Esophagus muscularis mucosa (tissue), 4 donors: ENCODE measurements at places on chromosomes 7 and 10. TPM values are rescaled to one million over a fixed set of nuclear protein-coding genes. Genes with fewer than 3 reads are reported as not detected.

The DNAH11 gene
- total RNA-seq: 11.9 TPM

The ZSWIM8 gene
- total RNA-seq: 66.4 TPM

The SPDYE8 gene
- not detected for total RNA-seq

GRCh38 chr10:132644527-132645246 lies 107.1 kb downstream of the INPP5A start:
- H3K36me3 ChIP-seq: peaks cover 7% of the 10 kb centered on the region
- H3K27ac ChIP-seq: peak overlapping the region; percentile 98
- H3K4me3 ChIP-seq: no peak overlapping the region
- peaks cover 88% of the 10 kb centered on the region for H3K4me1 ChIP-seq

GRCh38 chr7:92391071-92391470 lies 56.2 kb upstream of the GATAD1 start:
- no peaks in the 10 kb centered on the region for H3K4me1 ChIP-seq
- H3K4me3 ChIP-seq: no peak overlapping the region
- DNase-seq: no peak
- peaks cover 45% of the 10 kb centered on the region for H3K36me3 ChIP-seq
- H3K27ac ChIP-seq: no peak overlapping the region

- H3K36me3 ChIP-seq: peaks cover 15% of the 10 kb centered on the region
- H3K4me3 ChIP-seq: no peak overlapping the region
- peak overlapping the region; percentile 74 for H3K27ac ChIP-seq
These were observed 35.1 kb downstream of the GPER1 start for GRCh38 chr7:1122832-1123501.

GRCh38 chr7:20647908-20648776 lies 32.7 kb downstream of the ABCB5 start:
- H3K36me3 ChIP-seq: no peaks in the 10 kb centered on the region
- H3K4me3 ChIP-seq: no peak overlapping the region
- DNase-seq: no peak
- peaks cover 4% of the 10 kb centered on the region for H3K27me3 ChIP-seq

DNA sequence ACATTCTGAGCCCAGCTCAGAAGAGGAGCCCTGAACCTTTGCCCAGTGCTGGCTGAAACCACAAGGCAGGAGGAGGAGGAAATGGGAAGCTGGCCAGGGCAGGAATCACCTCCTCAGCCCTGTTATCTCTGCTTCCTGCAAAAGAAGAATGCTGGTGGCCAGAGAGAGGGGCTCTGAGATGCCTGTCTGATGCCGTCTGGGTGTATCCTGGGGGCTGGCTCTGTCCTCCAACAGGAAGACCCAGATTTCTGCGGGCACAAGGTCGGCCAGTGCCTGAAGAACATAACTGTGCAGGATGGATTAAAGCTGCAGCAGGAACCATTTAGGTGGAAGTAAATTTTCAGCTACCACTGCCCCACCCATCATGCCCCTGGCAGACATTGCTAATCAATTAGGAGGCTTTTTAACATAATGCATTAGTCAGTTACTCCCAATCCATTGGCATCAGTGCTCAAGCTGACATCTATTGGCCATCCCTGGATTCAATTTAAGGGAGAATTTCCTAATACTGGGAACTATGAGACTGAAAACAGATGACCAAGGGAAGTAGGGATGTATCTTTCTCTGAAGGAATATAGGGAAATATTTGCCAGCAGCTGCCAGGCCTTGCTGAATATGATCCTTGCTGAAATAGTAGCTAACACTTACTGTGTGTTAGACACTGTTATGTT lies 67.7 kb downstream of the COL13A1 start:
- no peaks in the 10 kb centered on the region for H3K27me3 ChIP-seq
- peaks cover 26% of the 10 kb centered on the region for H3K4me1 ChIP-seq

- no peaks in the 10 kb centered on the region for H3K27me3 ChIP-seq
- no peak overlapping the region for H3K27ac ChIP-seq
- H3K36me3 ChIP-seq: no peaks in the 10 kb centered on the region
- no peak for DNase-seq
- no peak overlapping the region for H3K4me3 ChIP-seq
These were observed 85.4 kb downstream of the MKX start for GRCh38 chr10:27660268-27660667.

DNA sequence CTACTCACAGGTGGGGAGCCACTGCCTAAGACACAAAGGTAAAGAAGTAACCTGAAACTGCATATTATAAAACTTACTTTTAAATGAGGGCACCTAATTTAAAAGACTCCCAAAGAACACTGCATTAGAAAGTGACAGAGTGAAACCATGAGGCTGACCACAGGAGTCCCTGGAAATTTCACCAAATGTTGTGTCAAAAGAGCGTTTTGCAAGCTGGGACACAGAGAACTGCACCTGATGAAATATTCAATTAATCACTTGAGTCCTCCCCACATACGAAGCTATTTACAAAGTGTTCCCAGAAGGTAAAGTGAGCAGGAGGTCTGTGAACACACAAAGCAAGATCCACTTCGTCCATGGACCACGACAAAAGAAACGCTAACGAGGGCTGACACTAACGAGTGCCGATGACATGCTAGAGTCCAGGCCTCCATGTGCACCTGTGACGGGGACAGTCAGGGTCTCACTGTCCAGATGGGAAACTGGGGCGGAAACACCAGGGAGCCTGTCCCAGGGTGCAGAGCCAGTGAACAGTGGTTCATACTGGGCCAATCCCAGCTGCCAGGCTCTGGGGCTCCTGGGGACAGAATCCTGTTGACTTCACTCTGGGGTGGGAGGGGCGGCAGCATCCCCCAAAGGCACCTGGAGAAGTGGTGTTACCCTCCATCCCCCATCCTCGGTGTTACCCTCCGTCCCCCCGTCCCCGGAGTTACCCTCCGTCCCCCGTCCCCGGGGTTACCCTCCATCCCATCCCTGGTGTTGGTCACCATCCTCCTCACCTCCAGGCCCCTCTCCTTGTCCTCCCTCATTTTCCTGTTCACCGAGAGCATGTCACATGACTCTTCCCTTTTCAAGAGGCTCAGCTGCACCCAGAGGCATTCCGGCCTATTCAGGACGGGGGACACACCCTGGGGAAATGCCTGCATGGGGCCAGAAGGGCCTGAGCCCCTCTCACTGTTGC lies 63.4 kb downstream of the DIP2C start:
- no peaks in the 10 kb centered on the region for H3K27me3 ChIP-seq
- H3K27ac ChIP-seq: peak overlapping the region; percentile 86
- peaks cover 83% of the 10 kb centered on the region for H3K4me1 ChIP-seq
- H3K36me3 ChIP-seq: no peaks in the 10 kb centered on the region
- DNase-seq: no peak

DNA sequence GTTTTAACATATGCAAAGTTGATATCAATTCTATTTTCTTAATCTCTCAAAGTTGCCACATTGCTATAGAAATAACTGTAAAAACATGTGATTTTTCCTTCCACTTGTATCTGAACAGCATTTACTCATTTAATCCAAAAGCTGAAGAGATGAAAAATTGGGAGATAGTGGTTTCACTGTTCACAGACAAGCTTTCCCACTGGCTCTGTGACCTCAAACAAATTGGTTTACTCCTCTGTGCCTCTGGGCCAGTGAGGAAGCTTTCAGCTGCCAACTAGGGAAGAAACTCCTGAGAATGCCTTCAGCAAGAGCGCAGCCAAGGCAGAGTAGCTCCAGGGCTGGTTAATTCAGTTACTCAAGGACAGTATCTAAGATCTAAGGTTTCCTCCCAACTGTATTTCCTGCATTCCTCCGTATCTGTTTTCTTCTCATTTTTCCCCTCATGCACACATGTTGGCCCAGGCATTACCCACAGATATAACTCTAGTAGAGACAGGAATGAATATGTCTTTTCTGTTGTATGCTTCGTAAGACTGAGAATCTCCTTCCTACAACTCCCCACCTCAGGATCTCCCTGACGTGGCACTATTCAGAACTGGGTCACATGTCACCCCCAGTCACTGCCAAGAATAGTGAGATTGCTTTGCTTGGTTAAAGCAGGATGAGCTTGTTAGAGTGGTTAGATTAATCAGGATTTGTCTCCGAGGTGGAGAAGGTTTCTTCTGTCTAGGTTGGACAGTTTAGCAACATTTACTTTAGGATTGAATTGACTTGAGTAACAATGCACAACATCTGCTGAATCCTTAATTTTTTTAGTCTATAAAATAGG lies 315.7 kb downstream of the NRG3 start:
- no peaks in the 10 kb centered on the region for H3K36me3 ChIP-seq
- H3K27ac ChIP-seq: no peak overlapping the region
- H3K4me1 ChIP-seq: no peaks in the 10 kb centered on the region
- no peak overlapping the region for H3K4me3 ChIP-seq
- DNase-seq: no peak

GRCh38 chr7:93165447-93165846 lies 17.3 kb upstream of the SAMD9L start:
- H3K4me3 ChIP-seq: no peak overlapping the region
- no peaks in the 10 kb centered on the region for H3K27me3 ChIP-seq
- no peaks in the 10 kb centered on the region for H3K36me3 ChIP-seq
- H3K4me1 ChIP-seq: no peaks in the 10 kb centered on the region
- no peak for DNase-seq

DNA sequence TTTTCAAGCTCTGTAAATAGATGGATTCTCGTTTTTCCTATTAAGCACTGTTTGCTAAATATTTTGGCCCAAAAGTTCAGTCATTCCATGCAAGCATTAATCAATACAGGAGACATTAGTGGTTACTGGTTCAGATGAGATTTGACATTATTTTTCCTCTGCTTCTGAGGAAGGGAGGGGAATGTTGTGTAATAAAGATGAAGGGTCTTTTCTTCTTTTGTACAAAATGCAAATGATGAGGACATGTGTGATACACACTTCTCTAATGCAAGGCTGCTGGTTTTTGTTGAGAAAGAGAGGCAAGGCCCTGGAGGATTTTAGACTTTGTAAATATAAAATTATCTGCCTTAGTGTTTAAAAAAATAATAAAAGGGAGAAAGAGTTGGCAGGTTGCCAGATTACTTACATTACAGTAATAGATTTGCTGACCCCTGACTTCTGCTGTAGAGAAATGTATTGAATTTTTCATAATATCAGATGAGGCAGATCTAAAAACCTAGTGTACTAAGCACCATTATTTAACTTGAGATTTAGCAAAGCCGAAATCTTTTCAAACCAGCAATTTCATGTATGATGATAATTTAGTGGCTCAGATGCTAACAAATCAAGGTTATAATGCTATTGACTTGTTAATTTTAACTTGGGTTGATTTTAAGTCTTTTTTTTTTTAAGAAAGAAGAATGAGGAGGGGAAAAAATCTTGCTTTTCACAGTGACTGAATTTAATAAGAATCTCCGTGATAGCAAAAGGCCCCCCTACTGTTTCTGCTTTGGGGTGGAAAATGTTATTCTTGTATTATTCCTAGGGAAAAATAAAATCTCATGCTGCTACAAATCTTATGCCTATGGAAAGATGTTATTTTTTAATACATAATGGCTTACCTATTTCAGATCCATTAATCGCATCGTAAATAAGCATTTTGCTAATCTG lies 180.1 kb downstream of the ARID5B start:
- DNase-seq: no peak
- peak overlapping the region; percentile 83 for H3K27ac ChIP-seq
- H3K4me3 ChIP-seq: no peak overlapping the region
- H3K4me1 ChIP-seq: peaks cover 78% of the 10 kb centered on the region
- peaks cover 21% of the 10 kb centered on the region for H3K36me3 ChIP-seq

DNA sequence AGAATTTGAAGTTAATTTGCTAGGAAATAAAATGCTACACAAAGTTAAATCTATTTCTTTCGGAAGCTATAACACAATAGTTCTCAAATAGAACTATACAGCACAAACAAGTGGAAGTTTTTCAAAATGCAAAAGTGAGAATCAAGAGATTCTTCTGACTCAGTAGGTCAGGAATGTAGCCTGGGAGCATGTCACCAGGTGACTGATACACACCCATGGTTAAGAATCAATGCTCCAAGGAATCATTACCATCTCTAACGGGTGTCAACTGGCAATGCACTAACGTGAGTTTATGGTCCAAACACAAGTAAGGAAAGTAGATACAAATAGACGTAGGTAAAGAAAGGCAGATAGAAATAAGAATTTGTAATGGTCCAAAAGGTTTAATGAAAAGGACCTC lies 170.5 kb downstream of the SRPK2 start:
- no peak overlapping the region for H3K4me3 ChIP-seq
- no peak overlapping the region for H3K27ac ChIP-seq
- DNase-seq: no peak
- no peaks in the 10 kb centered on the region for H3K27me3 ChIP-seq
- H3K36me3 ChIP-seq: no peaks in the 10 kb centered on the region
- peaks cover 7% of the 10 kb centered on the region for H3K4me1 ChIP-seq

DNA sequence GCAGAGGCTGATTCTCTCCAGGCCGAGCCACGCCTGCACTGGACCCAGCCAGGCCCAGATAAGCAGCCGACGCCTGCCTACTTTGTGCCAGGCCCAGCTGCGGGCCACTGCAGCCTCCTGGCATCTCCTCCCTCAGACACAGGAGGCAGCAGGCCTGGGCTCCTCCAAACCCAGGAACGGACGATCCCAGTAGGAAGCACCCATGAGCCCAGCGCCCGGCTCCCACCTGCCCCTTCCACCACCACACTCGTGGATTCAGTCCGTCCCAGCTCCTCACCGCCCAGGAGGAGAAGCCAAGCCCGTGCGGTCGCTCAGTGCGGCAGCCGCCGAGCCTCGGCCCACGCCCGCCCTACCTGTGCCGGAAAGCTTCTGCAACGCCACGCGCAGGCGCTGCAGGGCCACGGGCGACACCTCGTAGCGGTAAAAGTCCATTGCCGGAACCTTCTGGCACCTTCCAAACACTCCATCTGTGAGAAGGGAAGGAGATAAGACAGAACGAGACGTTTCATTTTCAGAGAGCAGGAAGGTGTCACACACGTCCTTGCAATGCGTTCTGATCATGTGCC lies 271.1 kb downstream of the PTPRN2 start:
- H3K36me3 ChIP-seq: no peaks in the 10 kb centered on the region
- no peak overlapping the region for H3K27ac ChIP-seq

GRCh38 chr10:73561192-73561591 lies 29.9 kb downstream of the USP54 start:
- no peak overlapping the region for H3K4me3 ChIP-seq
- H3K27me3 ChIP-seq: no peaks in the 10 kb centered on the region
- no peak overlapping the region for H3K27ac ChIP-seq
- peaks cover 24% of the 10 kb centered on the region for H3K36me3 ChIP-seq
